ENCODE measurements at places on chromosomes 2 and 18.

DNA sequence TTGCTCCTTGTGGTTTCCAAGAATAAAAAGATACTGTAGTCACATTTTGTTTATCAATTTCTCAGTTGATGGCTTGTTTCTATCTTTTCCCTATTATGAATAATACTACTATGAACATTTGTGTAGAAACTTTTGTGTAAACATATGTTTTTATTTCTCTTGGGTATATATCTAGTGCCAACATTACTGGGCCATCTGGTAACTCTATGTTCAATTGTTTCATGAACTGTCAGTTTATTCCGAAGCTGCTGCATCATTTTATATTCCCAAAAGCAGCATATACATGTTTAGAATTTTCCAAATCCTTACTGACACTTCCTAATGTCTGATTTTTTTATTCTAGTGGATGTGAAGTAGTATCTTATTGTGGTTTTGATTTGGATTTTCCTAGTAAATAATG, 737.6 kb upstream of the TMEFF2 start:
- DNase-seq, result no peak

- DNase-seq, result no peak
These were observed 28.3 kb upstream of the MRO start for GRCh38 chr18:50848061-50848551.

DNA sequence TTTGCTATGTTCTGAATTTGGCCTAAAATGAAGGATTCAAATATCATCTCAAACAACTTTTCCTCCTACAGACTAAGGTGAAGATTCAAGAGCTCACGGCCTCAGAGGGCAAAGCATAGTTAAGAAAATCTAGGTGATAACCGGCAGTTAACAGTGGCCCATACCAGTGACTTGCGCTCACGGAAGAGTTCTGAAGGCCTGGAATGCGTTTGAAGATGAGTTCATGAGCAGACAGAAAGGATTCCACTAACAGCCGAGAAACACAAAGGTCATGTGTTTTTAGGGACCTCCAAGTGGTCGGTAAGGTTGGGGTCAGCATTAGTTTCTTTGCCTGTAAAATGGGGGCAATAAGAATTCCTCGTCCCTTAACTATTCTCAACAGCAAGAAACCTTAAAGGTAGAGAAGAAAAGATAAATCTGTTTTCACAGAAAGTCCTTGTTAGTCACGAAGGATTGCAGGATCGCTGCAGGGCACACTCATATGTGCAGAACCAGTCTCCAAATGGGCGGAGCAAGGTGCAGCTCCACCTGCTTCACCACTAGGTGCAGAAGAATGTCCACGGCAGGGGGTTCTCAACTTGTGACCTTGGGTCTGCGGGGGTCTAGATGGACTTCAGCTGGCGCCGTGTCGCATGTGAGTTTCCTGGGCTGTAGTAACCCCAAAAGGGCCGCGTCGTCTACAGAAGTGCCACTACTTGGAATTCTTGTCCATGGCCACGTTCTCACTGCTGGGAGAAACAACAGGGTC, 708 bp upstream of the RPIA start:
- DNase-seq, result no peak

DNA sequence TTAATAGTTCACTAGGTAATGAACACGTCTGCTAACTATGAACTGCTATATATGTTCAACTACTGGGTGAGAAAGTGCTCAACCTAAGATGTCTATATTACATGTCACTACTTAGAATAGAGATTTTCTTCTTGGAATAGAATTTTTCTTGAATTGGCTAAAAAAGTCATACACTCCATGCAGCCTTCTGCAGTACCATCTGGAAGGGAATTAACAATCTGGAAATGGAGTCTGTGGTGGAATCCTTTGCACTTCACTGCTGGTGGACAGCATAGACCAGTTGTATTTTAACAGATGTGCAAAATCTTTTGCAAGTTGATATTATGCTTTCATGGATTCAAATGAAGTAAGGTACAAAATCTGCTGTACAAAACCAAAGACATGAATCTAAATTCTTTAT, 799.6 kb downstream of the KCNJ3 start:
- no peak for DNase-seq

DNA sequence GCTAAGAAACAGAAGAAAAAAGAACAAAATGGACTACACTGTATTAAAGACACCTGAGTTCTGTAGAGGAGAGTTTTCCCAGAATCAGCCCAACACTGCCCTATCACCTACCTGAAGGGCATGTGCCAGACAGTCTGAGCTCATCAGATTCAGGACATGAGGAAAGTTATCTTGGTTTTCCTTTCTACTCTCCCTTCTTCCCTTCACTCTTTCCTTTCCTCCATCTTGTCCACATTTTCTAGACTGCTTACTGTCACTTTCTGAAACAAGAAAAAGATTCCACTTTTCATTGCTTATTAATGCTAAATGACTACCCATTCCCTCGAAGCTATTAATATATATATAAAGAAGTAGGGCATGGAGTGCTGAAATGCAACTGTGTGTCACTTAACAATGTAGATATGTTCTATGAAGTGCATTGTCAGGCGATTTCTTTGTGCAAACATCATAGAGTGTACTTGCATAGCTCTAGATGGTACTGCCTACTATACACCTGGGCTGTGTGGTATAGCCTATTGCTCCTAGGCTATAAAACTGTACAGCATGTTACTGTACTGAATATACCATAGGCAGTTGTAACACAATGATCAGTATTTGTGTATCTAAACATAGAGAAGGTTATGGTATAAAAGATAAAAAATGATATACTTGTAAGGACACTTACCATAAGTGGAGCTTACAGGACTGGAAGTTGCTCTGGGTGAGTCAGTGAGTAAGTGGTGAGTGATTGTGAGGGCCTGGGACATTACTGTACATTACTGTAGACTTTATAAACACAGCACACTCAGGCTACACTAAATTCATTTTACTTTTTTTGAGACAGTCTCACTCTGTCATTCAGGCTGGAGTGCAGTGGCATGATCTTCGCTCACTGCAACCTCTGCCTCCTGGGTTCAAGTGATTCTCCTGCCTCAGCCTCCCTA, 145.5 kb upstream of the ITGA6 start:
- no peak for DNase-seq

Data from brain pericyte (primary cell).